HTR-8/SVneo (cell line): ENCODE measurements at places on chromosomes 2 and 18.
A peak's percentile ranks its signal among the peaks of the same experiment; 100 is the strongest.

DNA sequence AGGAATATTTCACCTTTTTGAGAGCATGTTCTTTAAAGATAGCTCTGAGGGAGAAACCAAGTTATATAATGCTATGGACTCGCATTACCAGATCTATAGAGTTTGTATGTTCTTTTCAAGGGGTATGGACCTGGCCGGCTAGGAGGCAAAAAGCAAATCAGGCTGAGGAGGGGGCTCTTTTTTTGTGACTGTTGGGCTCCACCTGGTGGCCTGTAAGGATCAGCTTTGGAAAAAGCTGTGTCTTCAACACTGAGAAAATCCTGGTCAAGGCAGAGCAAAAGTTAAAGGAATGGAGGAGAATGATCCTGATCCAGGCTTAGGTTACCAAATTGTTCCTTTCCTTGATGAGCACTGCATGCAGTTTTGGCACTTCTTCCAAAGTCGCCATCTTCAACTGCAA is 180.5 kb downstream of the DIS3L2 start:
- DNase-seq: peak; percentile 28

GRCh38 chr18:6564950-6565814 is 150.5 kb upstream of the L3MBTL4 start:
- DNase-seq: no peak

DNA sequence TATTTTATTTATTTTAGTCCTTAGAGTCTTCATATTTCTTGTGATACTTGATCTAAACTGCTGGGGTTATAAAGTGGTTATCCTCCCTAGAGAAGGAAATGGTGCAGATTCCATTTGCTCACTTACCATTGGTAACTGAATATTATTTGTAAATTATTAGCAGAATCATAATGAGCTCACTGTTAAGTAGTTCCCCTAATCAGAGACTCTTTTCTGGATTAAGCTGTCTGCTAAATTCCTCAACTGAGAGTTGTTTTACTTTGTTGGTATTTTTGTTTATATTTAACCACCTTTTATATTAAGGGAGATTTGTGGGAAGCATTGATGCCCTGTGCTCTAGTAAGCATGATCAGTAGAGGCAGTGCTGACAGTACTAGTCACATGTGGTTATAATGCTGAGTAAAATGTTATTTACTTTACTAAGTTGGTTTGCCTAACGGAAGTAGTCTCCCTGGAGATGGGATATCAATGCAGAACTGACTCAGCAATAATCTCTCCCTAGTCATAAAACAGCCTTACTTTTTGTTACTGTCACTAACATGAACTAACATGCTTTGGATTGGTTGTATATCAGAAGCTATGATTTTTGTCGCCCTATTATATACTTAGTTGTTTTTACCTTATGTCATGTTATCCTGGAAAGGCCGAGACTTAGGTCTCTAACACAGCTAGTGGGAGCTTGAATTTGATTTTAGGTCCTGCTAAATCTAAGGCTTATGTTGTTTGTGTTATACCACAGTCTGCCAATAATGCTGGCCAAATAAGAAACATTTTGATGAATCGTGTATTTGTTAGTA is 166.7 kb downstream of the MCFD2 start:
- peak; percentile 39 for DNase-seq

DNA sequence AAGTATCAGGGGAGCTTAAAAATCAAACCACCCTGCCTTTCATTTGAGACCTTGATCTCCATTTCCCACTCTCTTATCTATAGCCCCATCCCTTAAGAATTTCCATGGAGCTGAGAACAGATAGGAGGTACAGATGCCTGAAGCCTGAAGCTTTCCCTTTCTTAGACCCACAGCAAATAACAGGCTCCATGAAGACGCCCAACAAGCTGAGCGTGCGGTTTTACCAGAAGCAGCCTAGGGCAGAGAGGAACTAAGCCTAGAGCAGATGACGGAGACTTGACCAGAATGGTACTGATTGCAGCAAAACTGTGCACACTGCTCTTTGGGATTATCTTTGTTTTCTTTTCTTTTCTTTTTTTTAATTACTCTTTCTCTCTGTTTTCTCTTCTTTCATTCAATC is 1.7 kb upstream of the ERBB4 start:
- no peak for DNase-seq

- DNase-seq: peak; percentile 38
Observed at GRCh38 chr2:27123302-27124150, at the start of gene ABHD1. Gene ABHD1 (plus strand): TSS chr2:27123815. CDS start chr2:27123949, 134 bp downstream.
